ENCODE measurements at places on chromosomes 2 and 18.

GRCh38 chr18:74228312-74228711, 63.5 kb downstream of the CYB5A start:
- no peak for DNase-seq

- DNase-seq, result no peak
Observed at GRCh38 chr2:194116861-194117260, 1540.2 kb upstream of the SLC39A10 start.

- no peak for DNase-seq
Observed at GRCh38 chr2:7510353-7510752, 593.1 kb downstream of the RNF144A start.

DNA sequence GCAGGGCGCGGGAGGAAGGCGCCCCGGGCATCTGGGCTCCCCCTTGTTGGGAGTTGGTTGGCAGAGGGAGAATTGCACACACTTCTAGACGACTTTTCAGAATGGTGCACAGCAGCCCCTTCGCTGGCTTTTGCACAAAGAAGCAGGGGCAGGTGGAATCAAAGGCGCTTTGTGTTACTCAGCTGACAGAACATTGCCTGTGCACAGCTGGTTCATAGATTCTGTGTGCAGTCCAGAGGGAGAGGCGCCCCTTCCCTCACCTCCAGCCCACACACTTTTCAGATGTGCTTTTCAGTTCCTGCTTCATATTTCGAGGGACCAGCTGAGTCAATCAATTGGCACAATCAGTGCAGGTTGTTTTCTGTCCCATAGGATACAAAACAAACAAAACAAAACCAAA, 348.4 kb upstream of the RAB12 start:
- no peak for DNase-seq

- no peak for DNase-seq
Observed at GRCh38 chr2:3641181-3641580, 16.8 kb upstream of the ALLC start.
